ENCODE measurements at places on chromosomes 4 and X.

DNA sequence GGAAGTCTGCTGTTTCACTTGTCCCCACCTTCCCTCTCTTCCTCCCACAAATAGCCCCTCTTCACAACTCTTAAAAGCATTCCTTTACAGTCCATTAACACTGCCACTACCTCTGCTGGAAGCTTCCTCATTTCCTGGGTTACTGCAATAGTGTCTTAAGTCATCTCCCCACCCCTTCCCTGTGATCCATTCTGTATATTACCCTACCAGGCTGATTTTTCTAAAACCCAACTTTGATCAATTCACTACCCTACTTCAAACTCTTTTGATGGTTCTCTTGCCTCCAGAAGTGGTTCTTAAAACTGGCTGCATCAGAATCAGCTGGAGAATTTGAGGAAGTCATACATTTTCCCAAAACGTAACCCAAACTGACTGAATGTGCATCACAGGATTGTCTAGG is 8.8 kb upstream of the XIAP start:
- no peak for DNase-seq

- DNase-seq: no peak
Measured at GRCh38 chr4:83449009-83449408, 6.6 kb downstream of the HELQ start.

GRCh38 chr4:10336471-10336870 is 120.8 kb downstream of the ZNF518B start:
- no peak for DNase-seq

DNA sequence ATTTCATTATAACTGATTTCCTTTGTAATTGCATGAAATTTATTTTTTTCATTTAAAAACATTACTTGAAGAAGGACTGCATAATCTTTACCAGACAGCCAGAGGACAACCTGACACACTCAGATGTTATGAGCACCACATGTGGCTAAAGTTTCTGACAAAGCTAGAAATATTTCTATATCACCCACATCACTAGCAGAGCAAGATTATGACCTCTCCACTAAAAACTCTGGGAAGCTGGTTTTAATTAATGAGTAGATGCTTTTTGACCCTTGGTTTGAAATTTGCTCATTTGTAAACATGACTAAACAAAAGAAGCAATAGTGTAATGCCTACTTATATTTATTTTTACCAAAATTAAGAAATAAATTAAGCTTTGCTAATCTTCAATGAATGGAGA is 661.5 kb upstream of the EPHA5 start:
- DNase-seq: no peak

GRCh38 chr4:87938746-87939145 is 36.8 kb upstream of the SPP1 start:
- DNase-seq: no peak

- DNase-seq: no peak
Measured at GRCh38 chr4:47145630-47146029, 114.3 kb downstream of the GABRB1 start.

DNA sequence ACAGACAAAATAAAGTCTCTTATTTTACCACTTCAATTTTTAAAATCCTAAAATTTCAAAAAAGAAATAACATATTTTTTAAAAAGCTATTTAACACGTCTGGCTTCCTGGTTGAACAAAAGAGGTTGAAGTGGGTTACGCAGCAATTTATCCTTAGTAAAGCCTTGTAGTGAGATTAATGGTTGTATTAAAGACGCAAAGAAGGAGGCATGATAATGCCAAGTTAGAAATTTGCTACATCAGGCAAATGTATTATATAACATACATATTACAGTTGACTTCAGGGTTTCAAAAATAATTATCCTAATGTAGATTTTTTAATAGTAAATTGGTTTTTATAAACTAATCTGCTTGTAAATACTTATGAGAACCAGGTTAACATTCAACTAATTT is 35.3 kb downstream of the ANKRD17 start:
- no peak for DNase-seq

GRCh38 chrX:124026529-124026928 is 65.0 kb downstream of the STAG2 start:
- no peak for DNase-seq

DNA sequence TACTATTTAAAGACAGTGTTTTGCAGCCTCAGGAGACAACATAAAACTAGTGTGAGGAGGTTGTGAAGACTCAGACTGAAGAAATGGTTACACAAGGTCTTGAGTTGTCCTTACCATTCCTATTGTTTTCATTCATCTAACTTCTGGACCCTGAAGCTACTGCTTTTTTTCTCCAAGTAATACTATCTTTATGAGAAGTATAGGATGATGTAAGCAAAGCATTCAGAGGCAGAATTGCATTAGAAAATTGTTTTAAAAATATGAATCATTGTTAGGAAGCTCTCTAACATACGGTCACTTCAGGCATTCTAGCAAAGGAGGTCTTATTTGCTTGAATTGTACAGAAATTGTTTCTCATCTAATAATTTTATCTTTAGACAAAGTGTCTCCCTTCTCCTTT is 357.8 kb downstream of the TLL1 start:
- DNase-seq: no peak

- no peak for DNase-seq
Measured at GRCh38 chr4:102076622-102077021, 268.7 kb downstream of the SLC39A8 start.

- no peak for DNase-seq
Measured at GRCh38 chrX:23656091-23656490, 11.2 kb upstream of the PRDX4 start.

Data from CD4-positive, alpha-beta T cell treated with Interleukin-15 for 4 hours (primary cell).